Femur (tissue), 1 donor: ENCODE measurements at places on chromosomes 11 and 22.

DNA sequence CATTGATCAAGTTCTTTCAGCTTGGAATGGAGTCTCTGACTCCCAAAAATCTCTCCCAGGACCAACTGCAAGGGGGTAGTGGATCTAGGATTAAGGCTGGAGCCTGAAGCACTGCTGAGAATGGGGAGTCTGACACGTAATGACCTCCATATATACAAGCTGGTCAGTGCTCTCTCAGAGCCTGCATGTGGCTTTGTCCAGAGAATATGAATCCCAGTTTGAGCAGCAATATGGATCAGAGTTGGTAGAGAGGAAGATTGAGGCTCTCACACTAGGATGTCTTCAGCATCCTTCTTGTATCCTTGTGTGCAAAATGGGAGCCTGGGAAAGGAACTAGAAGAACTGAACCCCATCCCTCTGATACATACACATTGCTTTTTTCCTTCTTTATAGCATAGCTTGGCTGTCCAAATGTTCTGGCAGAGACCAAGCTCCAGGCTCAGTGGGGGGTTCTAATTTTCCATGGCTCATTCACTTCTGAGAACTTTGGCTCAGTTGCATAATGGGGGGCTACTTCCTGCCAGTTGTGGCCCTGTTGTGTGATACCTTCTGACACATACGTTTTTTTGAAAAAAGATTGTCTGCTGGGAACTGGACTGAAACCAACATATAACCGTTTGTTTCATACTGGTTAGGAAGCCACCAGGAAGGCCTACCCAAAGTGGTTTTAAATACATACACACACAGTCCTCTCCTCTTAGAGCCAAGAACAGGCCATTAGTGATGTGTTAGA is 138.2 kb downstream of the ETS1 start:
- no peak for DNase-seq

GRCh38 chr11:128492903-128493569 is 94.3 kb downstream of the ETS1 start:
- DNase-seq, result no peak

DNA sequence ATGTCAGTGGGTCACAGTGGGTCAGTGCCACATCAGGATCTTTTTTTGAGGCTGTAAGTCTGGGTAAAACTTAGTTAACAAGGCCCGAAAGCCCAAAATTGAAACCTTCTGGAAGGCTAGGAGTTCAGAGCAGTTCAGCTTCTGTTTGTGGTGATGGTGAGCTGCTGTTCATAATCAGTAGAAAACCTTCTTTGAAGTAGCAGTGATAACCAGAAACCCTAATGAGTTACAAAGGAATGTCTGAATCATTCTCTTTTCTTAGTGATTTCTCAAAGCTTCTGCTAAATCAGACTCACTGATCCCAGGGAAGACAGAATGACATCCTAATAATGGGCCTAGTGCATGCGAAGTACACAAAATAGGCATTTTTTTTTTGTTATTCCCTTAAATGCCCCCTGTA is 124.7 kb downstream of the PARVA start:
- no peak for DNase-seq

GRCh38 chr11:22640862-22641261 is 15.2 kb upstream of the FANCF start:
- DNase-seq, result no peak

DNA sequence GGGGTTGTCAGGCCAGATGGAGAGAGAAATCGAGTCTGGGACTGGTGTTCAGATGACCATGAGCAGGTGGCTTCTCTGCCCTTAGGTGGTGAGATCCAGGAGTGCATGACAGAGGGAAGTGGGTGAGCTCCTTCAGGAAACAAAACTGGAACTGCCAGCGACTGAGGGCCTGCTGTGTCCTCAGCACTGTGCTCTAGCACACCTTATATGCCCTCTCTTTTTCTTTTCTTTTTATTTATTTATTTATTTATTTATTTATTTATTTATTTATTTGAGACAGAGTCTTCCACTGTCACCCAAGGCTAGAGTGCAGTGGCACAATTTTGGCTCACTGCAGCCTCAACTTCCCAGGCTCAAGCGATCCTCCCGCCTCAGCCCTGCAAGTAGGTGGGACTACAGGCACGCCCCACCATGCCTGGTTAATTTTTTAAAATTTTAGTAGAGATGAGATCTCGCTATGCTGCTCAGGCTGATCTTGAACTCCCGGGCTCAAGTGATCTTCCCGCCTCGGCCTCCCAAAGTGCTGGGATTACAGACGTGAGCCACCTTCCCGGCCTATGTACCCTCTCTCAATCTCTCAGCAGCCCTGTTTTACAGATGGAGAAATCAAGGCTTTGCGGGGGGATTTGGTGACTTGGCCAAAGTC is 14.8 kb upstream of the RASD2 start:
- no peak for DNase-seq

DNA sequence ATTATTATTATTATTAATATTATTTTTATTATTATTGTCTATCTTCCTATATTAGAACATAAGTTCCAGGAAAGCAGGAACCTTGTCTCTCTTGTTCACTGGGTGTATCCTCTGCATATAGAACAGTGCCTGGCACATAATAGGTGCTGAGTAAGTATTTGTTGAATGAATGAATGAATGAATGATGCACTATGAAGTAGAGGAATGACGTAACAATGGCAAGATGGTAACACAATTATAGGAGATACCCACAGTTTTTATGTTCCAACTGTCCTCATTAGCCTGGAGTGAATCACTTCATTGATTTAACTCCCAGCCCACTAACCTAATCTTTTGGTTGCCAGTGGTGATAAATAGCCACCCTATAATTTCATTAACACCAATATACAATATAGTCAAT is 2.1 kb downstream of the KDM4D start:
- DNase-seq, result no peak
